Occipital lobe (tissue), 3 donors: ENCODE measurements at places on chromosomes 4 and X. TPM values are rescaled to one million over a fixed set of nuclear protein-coding genes. Genes with fewer than 3 reads are reported as not detected.

DNA sequence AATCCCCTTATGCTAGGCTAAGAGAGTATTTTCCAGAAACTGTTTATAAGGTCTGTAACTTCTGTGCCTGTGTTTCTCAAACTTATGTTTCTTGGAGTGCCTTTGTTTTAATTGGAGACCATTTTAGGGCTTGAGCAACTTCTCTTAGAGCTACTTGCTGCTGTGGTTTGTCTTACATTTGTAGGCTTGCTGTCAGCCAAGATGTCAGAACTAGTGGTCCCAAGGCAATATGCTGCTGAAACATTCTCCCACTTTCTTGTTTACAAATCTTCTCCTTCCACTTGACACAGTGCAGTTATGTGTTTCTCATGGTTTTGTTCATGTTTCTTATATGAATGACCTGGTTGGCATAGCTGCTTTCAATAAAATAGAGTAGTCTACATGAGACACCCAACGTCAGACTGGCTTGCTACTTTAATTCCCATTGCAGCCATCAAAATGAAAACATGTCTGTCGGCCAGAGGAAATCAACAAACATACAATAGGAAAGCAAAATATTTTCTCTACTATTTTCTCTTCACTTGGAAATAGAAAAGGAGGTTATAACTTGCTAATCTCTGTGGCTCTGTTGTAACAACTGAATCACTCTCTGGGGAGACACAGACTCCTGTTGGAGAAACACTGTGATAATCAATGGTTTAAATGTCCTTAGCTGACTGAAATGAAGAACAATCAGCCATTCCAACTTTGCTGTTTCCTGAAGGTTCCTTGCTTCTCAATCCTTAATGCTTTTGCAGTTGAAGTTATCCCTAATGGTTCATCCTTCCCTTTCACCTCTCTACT is 426.4 kb downstream of the PDGFC start:
- DNase-seq: no peak

DNA sequence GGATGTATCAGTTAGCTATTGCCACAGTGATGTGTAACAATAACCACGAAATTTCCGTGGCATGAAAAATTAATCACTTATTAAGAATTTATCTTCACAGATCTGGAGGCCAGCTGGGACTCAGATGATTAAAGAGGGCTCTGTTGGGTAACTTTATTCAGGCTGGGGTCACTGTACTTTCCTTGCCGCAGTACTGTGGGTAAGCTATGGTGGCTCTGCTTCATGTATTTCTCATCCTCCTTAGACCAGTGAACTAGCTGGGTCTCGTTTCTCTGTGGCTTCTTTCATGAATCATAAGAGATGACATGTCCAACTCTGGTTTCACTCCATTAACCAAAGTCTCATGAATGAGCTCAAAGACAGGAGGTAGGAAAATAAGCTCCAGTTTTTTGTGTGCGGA is 13.5 kb downstream of the TEX13B start:
- DNase-seq: no peak

GRCh38 chrX:5163663-5164062 is 1065.0 kb downstream of the NLGN4X start:
- no peak for DNase-seq

DNA sequence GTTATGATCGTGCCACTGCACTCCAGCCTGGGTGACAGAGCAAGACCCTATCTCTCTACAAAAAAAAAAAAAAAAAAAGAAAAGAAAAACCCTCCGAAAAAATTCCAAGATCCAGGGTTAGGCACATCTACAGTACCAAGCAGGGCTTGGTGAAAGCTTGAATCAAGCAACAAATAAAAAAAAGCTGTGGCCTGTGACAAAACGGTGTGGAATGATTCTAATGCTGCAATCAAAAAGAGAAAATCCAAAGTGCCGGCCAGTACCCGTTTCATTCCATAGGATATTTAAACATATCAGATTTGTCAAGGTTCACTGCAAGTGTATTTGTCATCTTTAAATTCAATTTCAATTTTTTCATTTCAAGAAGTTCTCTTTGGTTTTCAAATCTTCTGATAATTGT is 20.5 kb downstream of the RWDD4 start:
- DNase-seq: no peak

GRCh38 chr4:113445286-113445685 is 316.3 kb downstream of the CAMK2D start:
- no peak for DNase-seq

GRCh38 chrX:64205441-64205734 is at the start of gene AMER1:
AMER1 (minus strand) TSS chrX:64205708; CDS start chrX:64193286, 12,422 bp downstream.
- no peak for DNase-seq

GRCh38 chrX:7047951-7048350 is 99.6 kb upstream of the STS start:
- DNase-seq: no peak

GRCh38 chrX:24899391-24899790 is 116.4 kb downstream of the ARX start:
- DNase-seq: no peak

DNA sequence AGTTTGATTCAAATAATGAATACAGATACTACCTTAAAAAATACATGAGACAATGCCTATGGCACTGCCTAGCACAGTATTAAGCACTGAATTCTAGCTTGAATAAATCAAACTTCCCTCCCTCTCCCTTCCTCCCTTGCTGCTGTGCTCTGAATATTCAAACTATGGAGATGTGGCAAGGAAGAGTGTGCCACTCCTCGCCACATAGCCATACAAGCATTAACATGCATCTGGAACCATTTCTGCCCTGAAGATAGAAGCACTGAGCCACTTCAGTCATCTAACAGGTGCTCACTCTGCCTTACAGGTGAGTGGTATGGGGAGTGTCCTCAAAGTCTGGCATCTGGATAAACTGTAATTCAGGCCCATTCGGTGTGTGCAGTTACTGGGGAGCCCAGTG is 276.9 kb downstream of the ARHGAP24 start:
- DNase-seq: no peak

Gene DMRTC1B
- 0.31 TPM for total RNA-seq

DNA sequence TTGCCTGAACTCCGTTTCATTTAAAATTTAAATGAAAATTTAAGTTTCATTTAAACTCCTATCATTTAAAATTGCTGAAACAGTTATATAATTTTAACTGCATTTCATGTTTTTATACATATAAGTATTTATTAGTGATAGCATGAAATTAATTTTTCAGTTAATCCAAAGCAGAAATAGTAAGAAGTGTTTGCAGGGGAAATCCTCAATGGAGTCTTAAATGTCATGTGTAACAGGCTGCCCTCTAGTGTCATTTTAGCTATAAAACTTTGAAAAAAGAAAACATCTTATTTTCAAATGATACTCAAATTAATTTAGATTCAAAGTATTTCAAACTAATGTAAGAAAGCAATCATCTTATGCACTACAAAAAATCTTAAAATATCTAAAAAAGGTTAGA is 27.2 kb downstream of the TAPT1 start:
- no peak for DNase-seq

GRCh38 chr4:114729068-114729738 is 130.6 kb downstream of the UGT8 start:
- DNase-seq: no peak

DNA sequence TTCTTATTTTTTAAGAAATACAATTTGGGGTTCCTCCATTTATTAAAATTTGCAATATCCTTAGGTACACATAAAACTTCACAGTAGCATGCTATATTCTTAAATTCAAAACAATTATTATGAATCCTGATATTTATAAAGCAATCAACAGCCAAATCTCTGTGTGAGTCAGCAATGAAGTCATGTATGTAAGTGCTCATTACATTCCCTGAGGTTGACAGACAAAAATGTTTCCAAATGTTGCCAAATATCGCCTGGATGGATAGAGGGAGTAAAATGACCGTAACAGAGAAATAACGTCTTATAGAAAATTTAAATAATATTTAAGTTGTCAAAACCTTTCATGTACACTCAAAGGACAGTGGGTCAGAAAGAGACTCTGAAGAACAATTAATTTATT is 220.0 kb downstream of the PCDH18 start:
- DNase-seq: no peak

Gene EPHA5
- 198 TPM for total RNA-seq

DNA sequence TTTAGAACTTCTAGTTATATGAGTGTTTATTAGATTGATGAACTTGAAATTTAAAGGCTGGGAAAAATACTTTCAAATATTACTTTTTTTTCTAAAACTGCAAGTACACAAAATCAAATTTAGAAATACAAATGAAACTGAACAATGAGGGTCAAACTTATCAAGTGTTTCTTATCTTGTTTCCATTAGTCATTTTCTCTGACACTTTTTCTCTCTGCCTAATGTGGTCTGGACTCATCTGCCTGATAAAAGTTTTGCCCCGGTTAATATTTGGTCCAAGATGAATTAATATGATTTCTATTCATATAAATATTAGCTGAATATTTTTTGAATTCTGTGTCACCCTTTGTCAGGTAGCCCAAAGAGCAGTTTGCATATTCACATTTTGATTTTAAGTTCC is 8.7 kb upstream of the HPGDS start:
- no peak for DNase-seq

GRCh38 chrX:18938710-18939109 is 45.2 kb downstream of the PHKA2 start:
- no peak for DNase-seq

GRCh38 chrX:100376576-100376975 is 33.5 kb downstream of the PCDH19 start:
- DNase-seq: no peak

Gene CFP
- total RNA-seq: 0.62 TPM

DNA sequence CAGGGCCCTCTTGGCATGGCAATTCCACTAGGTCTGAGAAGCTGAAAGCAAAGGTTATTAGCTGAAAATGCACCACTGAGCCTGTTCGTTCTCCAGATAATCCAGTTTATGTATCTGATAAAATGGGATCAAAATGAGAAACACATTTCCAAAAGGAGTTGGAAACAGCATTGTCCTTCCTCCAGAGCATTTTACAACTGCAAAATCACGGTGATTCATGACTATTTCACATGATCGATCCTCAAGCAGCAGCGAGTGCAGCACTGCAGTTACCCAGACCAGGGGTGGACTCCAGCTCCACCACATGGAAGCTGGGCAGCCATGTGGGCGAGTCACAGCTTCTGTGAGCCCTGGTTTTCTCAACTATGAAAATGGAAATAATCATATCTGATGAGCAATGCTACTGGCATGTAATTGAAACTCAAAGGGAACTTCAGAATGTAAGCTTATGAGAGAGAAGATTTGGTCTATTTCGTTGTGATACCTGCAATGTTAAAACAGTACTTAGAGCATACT is 78.7 kb upstream of the MSX1 start:
- no peak for DNase-seq

GRCh38 chrX:51697397-51697796 is 12.9 kb upstream of the CENPVL1 start:
- no peak for DNase-seq

Gene MGAT4D
- total RNA-seq: not detected

GRCh38 chr4:183783991-183784553 is 121.0 kb upstream of the STOX2 start:
- no peak for DNase-seq

DNA sequence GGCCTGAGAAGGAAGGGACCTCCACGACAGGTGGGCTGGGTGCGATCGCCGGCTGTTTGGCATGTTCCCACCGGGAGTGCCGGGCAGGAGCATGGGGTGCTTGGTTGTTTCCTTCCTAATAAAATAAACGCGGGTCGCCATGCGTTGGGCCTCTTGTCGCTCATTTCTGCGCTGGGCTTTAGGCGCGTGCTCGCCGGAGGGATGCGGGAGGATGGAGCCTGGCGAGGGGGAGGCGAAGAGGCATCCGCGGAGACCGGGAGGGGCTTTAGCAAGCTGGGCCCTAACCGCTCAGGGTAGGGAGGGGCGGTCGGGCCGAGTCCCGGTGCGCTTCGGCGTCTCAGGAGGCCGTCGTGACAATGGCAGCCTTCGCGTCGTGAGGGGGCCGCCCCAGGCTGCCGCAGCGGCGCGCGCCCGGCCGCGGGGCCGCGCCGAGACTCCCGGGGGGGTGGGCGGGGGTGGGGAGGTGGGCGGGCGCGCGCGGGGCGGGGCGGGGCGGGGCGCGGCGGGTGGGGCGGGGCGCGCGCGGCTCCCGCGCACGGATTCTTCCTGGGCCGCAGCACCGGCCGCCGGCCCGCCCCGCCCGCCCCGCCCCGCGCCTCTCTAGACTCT is 476 bp upstream of the GDI1 start:
- no peak for DNase-seq

DNA sequence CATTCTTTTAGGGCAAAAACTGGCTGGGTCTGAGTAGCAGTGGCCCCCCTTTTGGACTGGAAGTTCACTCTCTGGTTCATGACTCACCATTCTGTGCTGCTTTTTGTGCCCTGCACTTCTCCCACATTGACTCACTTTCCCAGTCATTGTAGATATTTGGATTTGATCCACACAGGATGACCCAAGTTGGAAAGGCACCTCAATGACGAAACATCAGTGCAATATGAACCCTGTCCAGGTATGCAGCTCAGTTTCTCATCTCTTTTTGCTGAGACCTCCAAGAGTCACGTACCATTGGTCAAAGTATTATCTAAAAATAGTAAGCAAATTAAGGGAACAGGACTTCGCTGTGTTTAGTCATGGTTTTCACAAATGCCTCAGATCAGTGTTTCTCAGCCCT is 92.7 kb downstream of the CBLL2 start:
- DNase-seq: no peak

Gene SHOX
- total RNA-seq: under 0.01 TPM

DNA sequence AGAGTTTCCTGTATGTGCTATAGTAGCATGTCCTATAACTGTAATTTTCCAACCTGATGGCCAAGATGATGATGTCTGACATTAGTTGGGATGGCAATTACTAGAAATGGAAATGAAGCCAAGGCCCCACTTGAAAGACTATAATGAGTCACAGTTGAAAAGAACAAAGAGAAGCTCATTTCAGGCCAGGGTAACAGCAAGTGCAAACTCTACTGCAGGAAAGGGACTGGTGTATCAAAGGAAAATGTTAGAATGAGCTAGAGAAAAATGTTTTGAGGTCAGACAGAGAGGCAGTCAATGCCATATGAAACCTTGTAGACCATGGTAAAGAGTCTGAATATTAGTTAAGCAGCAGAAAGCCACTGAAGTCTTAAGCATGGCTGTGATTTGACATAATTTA is 146.2 kb upstream of the SH3RF1 start:
- no peak for DNase-seq

DNA sequence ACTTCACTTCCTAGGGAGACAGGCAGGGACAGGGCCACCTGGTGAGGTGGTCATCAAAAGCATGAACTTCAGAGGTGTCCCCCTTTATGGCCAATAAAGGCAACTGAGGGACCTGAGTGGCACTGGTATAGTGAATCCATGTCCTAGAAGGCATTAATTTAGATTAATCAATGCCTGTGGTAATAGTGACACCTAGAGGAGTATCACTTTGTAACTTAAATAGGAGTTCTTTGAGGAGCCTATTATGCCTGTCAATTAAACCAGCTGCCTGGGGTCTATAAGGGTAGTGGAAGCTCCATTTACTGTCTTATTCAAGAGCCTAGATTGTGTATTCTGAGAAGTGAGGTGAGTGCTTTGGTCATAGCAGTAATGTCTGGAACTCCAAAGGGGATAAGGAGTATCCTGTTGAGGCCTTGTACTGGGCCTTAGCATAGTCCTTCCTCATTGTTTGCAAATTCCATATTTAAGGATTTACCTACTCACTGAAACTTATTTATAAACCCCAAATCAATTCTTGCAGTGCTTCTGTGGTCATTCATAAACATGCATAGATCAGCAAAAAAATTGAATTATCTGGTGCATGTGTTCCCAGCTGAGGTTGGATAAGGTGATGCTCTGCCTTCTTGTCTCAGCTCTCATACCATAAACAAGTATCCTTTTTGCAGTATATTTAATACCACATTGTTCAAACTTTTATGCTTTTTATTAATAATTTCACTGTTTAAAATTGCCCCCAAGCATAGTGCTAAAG is 213.8 kb upstream of the RADX start:
- no peak for DNase-seq

GRCh38 chrX:22345884-22346283 is 73.2 kb downstream of the CBLL2 start:
- DNase-seq: no peak

Gene CT83
- total RNA-seq: not detected
